ENCODE measurements at places on chromosomes 6 and 20.
A peak's percentile ranks its signal among the peaks of the same experiment; 100 is the strongest.

DNA sequence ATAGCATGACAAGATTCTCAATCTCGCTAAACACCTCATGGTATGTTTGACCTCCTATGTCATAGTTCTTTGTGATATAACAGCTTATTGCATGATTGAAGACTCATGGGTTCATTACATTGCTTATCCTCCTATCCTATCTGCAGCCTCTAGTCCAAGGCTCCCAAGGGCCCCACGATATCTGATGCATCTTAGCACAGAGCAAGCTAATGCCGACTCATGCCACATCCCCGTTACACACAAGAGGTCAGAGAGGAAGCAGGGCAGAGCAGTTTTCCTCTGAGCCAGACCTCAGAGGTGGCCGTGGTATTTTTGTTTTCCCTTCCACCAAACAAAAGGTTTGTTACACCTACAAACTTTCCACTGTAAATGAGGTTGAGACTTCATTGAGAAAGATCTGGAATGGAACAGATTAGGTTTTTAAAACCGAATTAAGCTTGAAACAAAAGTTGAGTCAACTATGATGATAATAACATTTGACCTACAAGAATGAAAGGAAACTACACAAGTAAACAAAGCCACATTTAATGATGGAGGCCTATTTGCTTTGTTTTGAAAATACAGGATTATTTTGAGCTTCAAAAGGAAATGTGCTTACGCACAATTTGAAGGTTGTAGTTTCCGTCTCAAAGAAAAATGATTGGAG lies 133.9 kb upstream of the MYLIP start:
- DNase-seq, result peak; percentile 66

DNA sequence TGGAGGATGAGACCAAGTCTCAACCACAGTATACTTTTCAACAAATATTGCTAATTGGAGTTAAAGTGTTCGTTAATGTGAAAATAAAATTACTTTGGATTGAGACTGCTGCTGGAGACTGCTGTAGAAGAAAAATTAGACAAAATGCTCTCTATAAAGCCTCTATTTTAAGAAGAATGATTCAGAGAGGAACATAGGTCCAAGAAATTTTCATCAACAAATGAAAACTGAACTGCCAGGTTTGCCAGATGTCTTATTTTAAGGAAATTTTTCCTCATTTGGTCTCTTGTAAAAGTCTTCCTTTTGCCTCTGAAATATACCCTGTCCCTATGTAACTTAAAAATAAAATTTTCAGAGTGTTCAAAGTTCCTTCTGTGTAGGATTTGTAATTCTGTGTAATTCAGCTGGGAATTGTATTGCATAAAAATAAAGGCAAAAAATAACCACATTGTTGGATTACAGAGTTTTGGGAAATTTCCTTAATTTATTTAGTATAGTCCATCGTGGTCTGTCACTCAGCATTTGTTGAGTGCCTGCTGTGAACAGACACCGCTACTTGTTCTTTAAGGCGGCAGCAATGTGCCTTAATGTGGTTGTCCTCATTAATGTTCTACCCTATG lies 27.4 kb downstream of the ANKS1A start:
- DNase-seq, result no peak

DNA sequence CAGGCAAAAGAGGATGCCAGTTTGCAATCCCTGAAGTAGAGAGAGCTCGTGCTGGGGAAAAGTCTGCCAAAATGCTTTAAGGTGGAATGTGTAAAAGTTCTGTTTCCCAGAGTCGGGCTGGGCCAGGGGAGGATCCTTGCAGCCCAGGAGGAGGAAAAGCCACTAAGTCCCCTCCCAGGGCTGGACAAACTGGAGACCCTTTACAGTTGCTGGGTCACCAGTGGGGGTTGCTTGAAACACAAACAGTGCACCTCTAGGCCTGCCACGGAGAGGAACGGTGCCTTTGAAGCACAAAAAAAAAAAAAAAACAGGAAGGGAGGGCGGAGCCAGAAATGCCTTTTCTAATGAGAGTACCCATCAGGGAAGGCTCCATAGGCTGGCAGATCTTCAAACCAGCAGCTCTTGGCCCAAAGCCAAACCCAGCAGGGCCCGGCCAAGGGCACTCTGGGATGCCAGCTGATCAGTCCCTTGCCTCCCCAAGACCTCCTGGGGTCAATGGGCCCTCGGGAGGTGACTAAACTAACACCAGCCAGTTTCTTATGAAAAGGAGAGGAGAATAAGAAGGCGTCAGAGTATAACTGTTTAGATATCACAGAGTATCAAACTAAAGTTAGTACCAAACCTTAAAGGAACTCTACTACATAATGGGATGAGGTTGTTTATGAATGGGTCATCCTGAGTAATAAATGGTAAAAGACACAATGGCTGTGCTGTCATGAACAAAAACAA lies 23.7 kb downstream of the HLA-A start:
- DNase-seq, result peak; percentile 93

- DNase-seq, result peak; percentile 25
Measured at GRCh38 chr6:157670466-157671186, 152.4 kb upstream of the SNX9 start.

DNA sequence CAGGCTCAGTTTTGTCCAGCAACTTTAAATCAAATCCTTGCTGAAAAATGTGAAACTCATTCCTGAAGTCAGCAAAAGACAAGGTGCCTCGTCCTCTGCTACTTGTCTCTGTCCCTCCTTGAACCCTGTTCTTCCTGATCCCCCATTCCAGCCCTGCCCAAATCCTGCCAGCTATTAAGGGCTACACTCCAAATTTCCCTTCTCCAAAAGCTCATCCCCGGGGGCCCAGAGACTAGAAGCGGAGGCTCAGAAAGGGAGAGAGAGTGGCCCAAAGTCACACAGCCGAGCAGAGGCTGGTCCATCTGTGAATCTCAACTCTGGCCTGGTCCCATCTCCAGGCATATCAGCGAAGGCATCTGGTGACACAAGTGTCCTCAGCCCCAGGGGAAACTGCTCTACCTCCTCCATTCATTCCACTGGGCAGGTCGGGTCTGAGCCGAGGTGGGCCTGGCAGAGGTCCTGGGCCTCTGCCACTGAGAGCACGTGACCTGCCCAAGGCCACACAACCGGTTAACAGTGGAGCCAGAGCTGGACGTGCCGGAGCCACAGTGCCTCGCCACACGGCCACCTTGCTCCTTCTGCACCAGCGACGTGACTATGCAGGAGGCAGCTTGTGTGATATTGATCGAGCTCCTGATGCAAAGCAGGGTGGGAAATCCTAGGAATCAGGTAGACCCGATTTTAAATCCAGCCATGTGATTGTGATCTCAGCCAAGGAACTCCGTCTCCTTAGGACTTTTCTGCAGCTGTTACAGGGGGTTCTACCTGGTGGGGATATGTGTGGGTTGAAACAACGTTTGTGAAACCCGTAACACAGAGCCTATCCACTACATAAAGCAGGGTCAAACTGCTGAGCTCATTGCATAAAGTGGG lies 28.6 kb downstream of the NOL4L start:
- DNase-seq, result no peak

- DNase-seq, result no peak
Measured at GRCh38 chr20:33686984-33687366, 790 bp upstream of the E2F1 start.

DNA sequence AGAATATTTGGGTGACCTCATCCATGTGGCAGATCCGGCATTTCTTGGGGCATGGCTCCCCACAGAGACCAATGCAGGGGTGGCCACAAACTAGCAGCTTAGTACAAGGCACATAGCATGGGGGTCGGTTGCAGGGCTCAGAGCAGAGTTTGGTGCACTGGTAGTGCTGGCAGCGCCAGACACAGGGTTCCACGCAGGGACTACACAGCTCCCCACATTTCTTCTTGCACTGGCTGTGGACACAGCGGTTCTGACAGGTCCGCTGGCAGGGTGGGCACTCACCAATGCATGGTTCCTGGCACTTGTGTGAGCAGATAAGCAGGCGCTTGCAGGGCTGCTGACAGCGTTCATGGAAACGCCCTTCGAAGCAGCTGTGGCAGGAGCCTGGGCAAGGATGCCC lies 29.1 kb downstream of the DDX27 start:
- no peak for DNase-seq

- no peak for DNase-seq
Measured at GRCh38 chr6:115668211-115668610, 392.5 kb downstream of the FRK start.

GRCh38 chr20:16351415-16351814 lies 221.8 kb downstream of the KIF16B start:
- DNase-seq, result no peak

GRCh38 chr6:79604583-79605037 lies 26.5 kb upstream of the SH3BGRL2 start:
- peak; percentile 64 for DNase-seq

DNA sequence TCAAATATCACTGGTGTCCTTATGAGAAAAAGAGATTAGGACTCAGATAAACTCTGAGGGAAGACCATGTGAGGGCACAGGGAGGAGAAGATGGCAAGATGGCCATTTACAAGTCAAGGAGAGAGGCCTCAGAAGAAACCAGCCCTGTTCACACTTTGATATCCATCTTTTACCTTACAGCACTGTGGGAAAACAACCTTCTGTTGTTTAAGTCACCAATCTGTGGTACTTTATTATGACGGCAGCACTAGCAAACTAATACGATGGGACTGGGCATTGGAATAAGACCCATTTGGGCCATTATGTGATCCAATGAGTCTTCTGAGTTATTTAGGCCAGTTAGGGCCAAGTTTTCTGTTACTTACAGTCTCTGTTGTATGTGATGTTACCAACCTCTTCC lies 26.4 kb upstream of the CD2AP start:
- DNase-seq, result no peak

- DNase-seq, result no peak
Measured at GRCh38 chr6:136093835-136094234, 156.3 kb downstream of the MTFR2 start.

GRCh38 chr6:101484781-101485180 lies 91.3 kb downstream of the GRIK2 start:
- no peak for DNase-seq

DNA sequence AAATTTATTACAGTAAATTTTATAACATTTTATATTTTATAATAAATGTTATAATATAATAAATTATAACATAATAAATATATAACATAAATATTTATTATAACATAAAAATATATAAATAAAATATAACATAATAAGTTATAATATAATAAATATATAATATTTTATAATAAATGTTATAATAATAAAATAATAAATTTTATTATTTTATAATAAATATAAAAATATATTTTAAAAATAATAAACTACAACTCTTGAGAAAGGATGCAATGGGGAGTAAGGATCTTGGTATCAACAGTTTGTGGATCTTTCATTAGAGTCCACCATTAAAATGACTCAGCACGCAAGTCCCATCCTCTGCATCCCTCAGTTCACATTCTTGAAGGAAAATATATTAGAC lies 312.6 kb downstream of the MEI4 start:
- no peak for DNase-seq

GRCh38 chr6:4470698-4471210 lies 305.4 kb upstream of the CDYL start:
- no peak for DNase-seq

GRCh38 chr6:4568138-4568537 lies 208.1 kb upstream of the CDYL start:
- DNase-seq, result no peak

- no peak for DNase-seq
Measured at GRCh38 chr6:96631248-96631647, 68.3 kb downstream of the FHL5 start.

GRCh38 chr20:57450931-57451330 lies 59.7 kb downstream of the RBM38 start:
- peak; percentile 39 for DNase-seq

DNA sequence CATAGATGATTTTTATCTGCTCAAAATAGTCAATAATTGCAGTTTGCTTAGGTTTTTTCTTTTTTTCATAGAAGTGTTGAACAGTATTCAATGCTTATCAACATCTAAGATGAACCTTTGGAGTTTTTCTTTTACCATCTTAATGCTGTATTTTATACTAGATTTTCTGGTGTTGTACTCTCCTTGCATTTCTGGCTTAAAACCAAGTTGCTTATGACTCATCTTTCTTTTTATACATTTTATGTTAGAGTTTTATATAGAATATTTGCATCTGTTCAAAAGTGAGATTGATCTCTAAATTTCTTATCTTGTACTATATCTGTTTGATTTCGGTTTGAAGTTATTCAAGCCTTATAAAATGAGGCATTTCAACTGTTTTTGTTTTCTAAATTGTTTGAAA lies 232.5 kb downstream of the RFPL4B start:
- no peak for DNase-seq

GRCh38 chr6:142304241-142304640 lies 2.4 kb downstream of the ADGRG6 start:
- DNase-seq, result no peak

GRCh38 chr6:422433-423054 lies 31.0 kb downstream of the IRF4 start:
- DNase-seq, result peak; percentile 23

DNA sequence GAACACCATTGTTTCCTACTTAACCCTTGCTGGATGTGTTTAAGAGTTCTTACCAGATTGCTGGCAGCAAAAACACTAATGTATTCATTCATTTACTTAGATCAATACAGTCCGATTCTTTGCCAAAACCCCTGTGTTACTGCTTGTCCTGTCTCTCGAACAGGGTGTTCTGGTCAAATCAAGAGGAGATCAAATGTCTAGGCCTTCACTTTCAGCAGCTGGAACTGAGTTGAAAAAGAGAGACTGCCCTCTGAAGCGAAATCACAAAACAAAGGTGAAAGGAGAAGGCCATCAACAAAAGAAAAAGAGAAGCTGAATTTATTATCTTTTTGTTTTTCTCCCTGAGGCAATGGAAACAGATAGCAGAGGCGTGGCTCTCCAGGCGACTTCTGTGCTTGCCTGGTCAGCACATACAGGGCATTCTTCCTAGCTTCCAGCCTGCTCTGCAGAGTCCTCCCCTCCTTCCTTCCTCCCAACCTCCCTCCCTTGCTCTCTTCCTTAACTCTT lies 44.1 kb upstream of the GCM1 start:
- peak; percentile 40 for DNase-seq

- DNase-seq, result peak; percentile 89
Measured at GRCh38 chr20:48657426-48658197, 170.2 kb downstream of the PREX1 start.

DNA sequence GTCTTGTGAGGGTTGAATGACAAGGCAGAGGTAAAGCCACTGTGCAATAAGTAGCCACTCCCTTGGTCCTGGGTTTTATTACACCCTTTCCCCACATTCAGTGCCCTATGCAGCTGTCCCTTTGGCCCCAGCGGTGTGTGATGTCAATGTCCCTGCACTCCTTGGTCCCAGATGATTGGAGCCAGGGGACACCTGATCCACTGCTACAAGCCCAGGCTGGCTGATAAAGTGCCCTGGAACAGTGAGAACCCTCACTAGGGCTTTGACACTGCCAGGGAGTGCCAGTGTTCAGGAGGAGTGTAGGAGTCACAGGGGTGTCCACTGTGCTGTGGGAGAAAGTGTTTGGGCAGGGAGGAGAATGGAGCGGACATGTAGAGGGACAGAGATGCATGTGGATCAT lies 30.4 kb downstream of the GABRR1 start:
- no peak for DNase-seq

- no peak for DNase-seq
Measured at GRCh38 chr6:35477551-35478179, 9.5 kb downstream of the RPL10A start.

Data from hematopoietic multipotent progenitor cell treated with erythropoietin and hydrocortisone succinate and interleukin-3 and kit ligand, for 6 days (in vitro differentiated cells).